Cortex of kidney (tissue), 1 donor: ENCODE measurements at places on chromosomes 11 and 22.

- no peak for DNase-seq
Observed at GRCh38 chr22:47847131-47847890, 1084.9 kb downstream of the TBC1D22A start.

DNA sequence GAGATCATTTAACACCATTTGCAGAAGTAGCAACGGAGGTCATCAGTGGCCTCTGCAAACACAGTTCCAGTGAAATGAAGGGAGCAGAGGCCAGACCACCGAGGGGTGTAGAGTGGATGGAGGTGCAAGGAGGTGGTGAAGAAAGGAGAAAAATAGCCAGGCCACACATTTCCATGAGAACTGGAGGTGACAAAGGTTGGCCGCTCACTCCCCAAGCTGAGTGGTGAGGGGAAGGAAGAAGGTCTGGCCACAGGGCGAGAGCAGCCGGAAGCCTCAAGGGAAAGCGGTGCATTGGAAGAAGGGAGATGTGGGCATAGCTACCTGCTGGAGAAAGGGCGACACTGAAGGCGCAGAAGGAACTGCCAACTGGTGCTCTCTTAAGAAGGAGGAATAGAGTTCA, 20.1 kb upstream of the TMPRSS4 start:
- no peak for DNase-seq

- no peak for DNase-seq
Observed at GRCh38 chr11:123576501-123576900, 77.9 kb downstream of the SCN3B start.

- no peak for DNase-seq
Observed at GRCh38 chr11:74322667-74323066, 11.2 kb upstream of the P4HA3 start.

DNA sequence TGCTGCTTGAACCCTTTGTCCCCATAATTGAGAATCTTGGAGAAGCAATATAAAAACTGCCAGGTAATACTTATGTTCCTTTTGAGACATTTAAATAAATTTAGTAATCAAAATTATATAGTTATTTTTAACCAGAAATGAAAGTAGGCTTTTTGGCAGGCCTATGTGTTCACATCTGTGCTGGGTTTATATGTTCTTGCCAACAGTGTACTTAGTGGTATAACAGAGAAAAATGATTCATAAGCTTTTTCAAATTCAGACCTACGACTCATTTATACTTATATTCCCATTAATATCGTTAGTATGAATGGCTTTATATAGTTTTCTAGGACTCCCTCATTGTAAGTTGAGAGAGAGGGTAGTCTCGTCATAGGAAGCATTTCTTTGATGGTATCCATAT, 79.0 kb downstream of the DDX10 start:
- no peak for DNase-seq

GRCh38 chr11:128187835-128188234, 399.5 kb downstream of the ETS1 start:
- no peak for DNase-seq

DNA sequence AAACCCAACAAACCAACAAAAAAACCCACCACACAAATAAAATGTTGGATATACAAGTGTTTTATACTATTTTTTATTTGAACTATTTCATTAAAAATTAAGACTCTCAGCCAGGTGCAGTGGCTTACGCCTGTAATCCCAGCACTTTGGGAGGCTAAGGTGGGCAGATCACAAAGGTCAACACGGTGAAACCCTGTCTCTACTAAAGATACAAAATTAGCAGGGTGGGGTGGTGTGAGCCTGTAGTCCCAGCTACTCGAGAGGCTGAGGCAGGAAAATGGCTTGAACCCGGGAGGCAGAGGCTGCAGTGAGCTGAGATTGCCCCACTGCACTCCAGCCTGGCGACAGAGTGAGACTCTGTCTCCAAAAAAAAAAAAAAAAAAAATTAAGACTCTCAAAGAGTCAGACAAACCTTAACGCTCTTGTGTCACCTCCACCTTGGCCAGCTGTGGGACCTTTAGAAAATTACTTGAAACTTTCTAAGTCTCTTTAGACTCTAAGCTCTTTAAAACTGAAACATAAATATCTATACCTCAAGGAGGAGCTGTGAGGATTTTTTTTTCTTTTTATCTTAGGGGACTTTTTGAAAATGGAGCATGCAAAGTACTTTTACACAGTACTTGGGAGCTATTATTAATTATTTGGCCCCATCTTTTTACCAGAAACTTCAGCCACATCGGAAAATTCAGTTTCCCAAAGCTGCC, 68.4 kb upstream of the CLNS1A start:
- no peak for DNase-seq

DNA sequence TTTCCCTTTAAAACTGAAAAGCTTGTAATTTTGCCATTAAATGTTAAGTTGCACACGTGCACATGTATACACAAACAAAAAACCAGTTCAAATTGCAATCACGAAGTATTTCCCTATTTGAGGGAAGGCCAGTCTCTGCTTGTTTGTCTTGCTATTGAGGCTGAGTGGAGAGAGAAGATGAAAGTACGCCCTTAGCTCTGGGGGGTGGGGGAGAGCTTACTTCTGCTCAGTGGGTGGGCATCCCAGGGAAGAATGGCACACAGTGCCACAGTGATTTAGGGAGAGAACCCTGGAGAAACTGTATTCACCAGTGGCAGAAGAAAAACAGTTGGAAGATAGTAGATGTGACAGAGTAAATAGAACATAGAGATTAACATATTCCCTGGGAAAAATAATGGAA, 8.7 kb downstream of the YAP1 start:
- no peak for DNase-seq

- no peak for DNase-seq
Observed at GRCh38 chr11:35083431-35084238, 55.3 kb upstream of the CD44 start.

DNA sequence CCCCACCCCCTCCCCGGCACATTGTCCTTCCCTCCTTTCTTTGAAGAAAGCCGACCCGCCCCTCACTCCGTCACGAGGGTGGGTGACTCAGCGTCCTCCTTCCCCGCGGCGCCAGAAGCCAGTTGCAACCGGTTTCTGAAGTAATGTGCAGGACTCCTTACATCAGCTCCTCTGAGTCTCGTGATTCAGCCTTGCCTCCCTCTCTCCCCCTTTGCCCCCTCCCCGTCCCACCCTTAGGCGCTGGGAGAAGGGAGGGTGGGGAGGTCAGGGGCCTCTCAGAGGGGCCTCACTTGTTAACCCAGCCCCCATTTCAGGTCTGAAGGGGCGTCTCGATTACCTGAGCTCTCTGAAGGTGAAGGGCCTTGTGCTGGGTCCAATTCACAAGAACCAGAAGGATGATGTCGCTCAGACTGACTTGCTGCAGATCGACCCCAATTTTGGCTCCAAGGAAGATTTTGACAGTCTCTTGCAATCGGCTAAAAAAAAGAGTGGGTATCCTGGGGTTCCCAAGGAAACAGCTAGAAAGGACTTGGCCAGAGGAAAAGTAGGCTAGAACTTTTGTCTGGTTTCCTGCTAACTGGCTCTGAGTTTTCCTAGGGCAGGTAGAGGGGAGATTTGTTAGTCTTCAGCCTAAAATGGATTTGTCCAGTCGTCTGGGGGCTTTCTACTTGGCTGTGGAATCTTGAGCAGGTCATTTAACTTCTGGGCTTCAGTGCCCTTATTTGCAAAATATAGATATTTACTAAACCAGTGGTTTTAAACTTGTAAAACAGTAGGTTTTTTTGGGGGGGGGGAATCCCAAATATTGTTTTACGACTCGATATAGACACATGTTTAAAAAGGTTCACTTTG, 1.1 kb downstream of the SLC3A2 start:
- no peak for DNase-seq

- no peak for DNase-seq
Observed at GRCh38 chr11:95337175-95337957, 106.4 kb upstream of the SESN3 start.

DNA sequence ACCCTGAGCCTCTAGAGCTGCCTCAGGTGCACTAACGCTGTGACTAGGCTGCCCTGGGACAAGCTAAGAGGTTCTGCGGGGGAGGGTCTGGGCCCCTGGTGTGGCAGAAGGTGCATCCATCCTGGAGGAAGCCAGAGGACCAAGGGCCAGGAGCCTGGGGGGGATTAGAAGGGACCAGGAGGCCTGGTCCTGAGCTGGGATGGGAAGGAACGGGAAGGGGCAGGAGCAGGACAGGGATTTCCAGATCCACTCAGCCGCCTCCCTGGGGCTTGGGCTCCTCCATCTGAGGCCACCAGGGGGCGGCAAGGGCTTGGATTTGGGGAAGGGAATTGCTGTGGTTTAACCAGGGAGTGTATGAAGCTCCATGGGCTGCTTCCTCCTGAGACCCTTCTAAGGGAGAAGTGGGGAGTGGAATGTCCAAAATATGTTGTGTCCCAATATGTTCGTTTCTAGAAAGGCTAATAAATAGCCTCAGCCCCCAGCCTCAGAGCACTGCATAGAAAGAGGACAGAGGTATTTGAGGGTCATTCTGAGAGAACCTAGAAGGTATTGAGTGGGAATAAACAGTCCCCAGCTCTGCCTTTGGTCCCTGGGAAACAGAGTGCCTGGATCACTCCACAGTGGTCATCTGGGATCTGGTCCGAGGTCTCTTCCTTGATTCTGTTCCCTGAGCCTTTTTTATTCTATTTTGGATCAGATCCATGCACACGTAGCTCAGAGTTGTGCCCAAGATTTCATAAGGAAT, 17.4 kb upstream of the PRAME start:
- no peak for DNase-seq

- no peak for DNase-seq
Observed at GRCh38 chr11:79371152-79371551, 69.7 kb downstream of the TENM4 start.

DNA sequence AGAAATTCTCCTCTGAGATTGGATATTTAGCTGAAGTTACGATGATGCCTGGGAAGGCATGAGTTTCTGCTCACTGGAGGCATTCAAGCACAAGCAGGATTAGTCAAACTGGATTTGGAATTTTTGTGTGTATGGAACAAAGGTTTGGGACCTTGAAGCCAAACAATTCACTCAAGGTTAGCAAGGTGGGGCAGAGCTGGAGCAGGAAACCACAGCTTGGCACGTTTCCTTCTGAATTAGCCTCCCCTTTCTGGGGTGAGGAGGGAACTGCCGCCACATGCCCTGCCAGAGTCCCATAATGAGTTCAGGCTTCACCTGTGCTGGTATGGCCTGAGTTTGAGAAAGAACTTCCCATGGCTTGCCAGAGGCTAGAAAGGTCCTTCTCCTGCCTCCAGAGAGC, 50.9 kb upstream of the RRAS2 start:
- no peak for DNase-seq

DNA sequence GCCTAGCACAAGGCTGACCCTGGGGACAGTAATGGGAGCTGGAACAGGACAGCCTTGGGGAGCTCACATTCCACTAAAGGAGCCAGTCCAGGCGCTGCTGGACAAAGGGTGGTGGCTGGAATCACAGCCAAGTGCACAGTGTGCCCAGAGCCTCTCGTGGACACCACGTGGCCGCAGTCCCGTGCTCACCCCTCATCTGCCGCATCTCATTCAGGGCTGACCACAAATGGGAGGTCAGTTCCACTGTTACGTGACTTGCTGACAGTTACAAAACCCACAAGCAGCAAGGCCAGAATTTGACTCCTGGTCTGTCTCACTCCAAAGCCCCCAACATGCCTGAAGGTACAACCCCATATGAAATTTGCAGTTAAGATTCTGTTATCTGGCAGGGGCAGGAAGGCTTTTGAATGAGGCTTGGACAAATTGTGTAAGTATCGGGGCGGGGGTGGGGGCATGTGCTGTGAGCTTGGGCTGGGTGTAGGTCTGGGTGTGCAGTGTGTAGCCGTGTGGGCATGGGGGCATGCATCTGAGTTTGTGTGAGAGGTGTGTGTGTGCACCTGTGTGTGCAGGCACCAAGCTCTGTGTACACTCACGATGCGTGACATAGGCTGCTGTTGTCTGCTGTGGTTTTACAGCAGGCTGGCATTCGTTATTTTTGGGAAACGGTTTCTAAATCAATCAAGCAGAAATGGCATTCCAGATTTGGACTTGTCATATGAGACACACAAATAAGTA, 301.7 kb downstream of the BRD1 start:
- no peak for DNase-seq

DNA sequence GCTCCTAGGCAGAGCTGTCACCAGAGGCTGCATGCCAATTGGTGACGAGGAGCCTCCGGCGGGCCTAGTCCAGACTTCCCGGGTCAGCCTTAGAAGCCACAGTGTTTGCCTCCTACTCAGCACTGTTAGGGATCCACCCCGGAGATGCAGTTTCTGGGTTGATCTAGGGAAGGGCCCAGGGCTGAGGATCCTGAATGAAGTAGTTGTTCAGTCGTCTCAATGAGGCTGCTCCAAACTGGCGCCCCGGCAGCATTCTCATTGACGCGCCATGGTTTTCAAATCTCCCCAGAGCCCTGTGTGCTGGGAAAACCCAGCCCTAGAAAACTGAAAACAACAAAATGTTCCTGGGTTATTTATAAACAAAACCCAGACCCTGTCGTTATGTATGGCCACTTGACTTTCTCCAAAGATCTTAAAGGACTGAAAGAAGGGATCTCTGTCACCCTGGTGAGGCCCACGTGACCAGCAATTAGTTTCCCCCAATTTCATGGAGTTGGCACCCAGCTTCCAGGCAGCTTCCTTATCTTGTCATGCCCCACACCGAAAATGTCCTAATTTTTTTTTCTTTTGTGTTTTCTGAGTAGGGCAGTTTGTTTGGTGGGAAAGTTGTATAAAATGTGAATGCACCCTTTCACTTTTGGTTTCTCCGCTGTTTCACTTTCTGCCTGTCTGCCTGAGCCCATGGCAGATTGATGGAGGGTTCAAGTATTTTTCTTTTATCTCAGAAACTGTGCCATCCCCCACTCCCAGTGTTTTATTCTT, 2.0 kb upstream of the EHD1 start:
- no peak for DNase-seq

DNA sequence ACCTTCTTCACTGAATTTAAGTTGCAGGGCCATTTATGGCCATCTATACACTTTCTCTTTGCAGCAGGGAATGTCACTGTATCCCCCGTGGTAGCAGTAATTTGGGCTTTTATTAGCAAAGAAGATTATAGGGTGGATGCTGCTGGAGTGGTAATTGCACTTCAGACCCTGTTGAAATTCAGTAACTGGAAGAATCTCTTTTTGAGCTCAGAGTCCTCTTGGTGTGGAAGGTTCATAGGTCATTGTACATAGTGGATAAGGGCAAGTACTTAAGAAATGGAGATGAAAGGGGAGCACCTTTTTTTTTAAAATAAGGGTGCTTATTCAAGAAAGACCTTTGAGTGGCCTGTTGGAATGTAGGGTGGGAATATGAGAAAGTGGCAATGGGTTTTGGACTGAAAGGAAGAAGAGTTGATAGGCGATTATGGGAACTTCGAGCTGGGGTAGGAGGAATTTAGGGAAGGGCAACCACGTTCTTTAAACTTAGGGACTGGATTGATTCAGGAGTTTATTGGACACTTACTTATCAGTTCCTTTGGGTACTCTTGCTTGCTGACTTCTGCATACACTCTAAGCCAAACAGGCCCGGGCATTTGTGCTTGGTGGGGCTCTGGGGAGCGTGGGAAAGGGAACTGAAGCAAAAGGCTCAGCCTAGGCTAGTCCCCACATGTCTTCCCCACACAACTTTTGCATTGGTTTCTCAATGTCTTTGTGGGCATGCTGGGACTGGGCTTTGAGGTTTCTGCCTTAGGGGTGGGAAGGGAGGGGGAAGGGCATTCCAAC, 26.5 kb downstream of the CTNND1 start:
- DNase-seq, result no peak
